Activated CD4-positive, alpha-beta T cell treated with anti-CD3 and anti-CD28 coated beads, Interleukin-2, amount 10 ng/mL, durations not matched to agents 24 days and 14 days (primary cell): ENCODE measurements at places on chromosomes 1 and 21. TPM values are rescaled to one million over a fixed set of nuclear protein-coding genes. Genes with fewer than 3 reads are reported as not detected.
A peak's percentile ranks its signal among the peaks of the same experiment; 100 is the strongest.

The PLCH2 gene
- 2.2 and 2.8 TPM in 2 replicates for total RNA-seq

The SHISAL2A gene
- total RNA-seq: 4.8 and 5.0 TPM in 2 replicates

GRCh38 chr1:160744199-160744851, 5.3 kb downstream of the SLAMF7 start:
- DNase-seq: peak; percentile 78

DNA sequence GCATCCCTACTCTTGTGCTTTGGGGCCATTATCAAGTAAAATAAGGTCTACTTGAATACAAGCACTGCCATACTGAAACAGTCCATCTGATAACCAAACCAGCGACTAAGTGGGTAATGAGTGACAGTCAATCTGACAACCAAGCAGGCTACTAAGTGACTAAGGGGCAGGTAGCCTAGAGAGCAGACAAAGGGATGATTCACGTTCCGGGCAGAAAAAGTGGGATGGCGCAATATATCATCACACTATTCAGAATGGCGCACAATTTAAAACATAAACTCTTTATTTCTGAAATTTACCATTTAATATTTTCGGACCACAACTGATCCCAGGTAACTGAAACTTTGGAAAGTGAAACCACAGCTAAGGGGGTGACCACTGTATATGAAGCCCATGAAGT, 17.7 kb downstream of the NGF start:
- DNase-seq: no peak

DNA sequence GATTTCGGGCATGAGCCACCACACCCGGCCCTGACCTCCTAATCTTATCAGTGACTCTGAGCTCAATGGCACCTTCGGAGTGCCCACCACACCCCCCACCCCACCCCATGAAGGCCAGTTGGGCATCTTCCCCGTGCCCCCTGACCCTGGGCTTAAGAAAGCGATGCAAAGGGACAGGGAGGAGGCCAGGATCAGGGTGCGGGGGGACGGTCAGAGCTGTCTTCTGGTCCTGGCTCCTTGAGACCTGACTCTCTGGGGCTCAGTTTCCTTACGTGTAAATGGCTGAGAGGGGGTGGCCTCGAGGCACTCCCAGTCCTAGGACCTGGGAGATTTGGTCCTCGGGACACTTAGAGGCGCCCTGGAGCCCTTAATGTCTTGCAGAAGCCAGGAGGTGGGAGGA, 103.9 kb upstream of the VAMP3 start:
- DNase-seq: no peak

GRCh38 chr1:1407636-1408318, 684 bp upstream of the MRPL20 start:
- peak; percentile 77 for DNase-seq

- DNase-seq: no peak
Observed at GRCh38 chr21:41865002-41865777, 14.0 kb downstream of the PRDM15 start.

- no peak for DNase-seq
Observed at GRCh38 chr1:176603696-176604095, 140.7 kb downstream of the PAPPA2 start.
